Left lobe of liver (tissue), 2 donors: ENCODE measurements at places on chromosomes 7 and 10. TPM values are rescaled to one million over a fixed set of nuclear protein-coding genes. Genes with fewer than 3 reads are reported as not detected.

- DNase-seq: no peak
Observed at GRCh38 chr10:124824507-124824906, 22.9 kb downstream of the ABRAXAS2 start.

DNA sequence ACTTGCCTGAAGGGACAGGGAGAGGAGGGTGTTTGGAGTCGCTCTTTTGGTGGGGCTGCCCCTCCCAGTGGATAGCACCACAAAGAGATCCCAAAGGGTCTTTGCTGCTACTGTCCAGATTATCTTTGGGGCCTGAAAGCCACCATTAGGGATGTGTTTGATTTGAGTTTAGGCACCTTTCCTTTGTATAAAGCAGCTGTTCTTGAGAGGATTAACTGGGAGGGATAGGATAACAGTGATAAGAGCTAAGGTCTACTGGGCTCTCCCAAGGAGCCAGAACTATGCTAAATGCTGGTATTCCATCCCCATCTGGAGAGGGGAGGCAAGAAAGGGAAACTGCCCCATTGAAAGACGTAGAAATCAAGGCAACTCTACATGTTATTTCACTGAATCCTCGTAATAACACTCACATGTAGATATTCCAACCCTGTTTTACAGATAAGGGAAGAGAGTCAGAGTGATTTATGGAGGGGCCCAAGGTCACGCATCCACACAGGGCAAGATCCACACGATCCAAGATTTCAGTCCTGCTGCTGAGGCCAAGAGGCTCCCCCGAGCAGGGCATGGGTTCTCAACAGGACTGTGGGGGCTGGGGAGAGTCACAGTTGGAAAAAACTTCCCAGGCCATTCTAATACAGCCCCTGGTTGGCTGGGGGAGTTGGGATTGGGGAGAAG, 11.1 kb upstream of the TCF7L2 start:
- no peak for DNase-seq

DNA sequence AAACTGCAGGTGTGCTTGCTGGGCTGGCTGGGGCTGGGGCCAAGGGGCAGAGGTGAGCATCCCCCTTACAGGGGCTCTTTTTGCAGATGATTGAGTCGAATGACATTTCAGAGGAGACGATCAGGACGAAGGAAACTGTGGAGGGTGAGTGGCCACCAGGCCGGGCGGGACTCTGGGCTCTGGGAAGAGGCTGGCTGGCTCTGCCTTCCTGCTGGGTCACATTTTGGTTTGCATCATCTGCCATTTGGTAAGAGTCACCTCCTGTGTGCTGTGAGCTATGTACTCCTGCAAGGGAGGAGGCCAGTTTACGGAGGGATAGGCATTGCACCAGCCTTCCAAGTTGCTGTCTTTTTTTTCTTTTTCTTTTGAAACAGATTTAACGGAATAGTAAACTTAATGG, 73.0 kb upstream of the GTF2IRD1 start:
- peak; percentile 85 for DNase-seq

- DNase-seq: no peak
Observed at GRCh38 chr10:19043431-19043830, 5.2 kb upstream of the MALRD1 start.

DNA sequence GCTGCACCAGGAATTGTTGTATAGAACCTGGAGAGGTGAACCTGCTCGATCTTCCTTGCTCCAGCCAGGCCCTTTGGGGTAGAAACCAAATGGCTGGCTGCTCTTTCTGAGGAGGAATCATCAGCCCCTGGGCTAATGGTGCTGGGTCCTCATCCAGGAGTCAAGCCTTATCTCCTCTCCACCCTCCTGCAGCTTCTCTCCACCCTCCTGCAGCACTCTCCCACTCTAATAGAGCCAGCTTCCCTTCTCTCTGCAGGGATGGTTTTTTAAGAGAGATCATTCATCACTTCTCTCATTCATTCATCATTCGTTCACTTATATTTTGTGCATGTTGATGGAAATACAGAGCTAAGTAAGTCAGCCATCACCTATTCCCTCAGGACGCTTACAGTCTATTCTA, 103.5 kb downstream of the XPNPEP1 start:
- no peak for DNase-seq

- DNase-seq: no peak
Observed at GRCh38 chr7:117084286-117084685, 131.0 kb downstream of the ST7 start.

GRCh38 chr7:122869260-122869659, 17.0 kb downstream of the CADPS2 start:
- no peak for DNase-seq

DNA sequence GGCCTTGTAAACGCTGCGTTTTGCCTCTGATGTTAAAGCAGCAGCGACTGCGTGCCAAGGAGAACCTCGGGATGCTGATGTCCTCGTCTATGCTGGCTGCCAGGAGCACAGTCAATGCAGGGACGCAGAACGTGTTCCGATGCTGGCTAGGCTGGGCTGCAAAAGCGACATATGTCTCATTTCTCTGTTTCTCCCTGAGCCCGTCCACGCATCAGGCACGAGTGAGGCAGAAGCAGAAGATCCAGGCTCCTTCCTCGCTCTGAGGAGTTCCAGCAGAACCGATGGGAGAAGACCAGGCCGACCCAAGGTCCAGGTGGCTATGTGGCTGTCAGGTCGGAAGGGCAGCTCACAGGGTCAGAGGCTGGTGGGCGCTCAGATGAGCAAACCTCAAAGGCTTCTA, 3.7 kb upstream of the FOXL3 start:
- no peak for DNase-seq

- DNase-seq: no peak
Observed at GRCh38 chr10:121959671-121960070, 15.3 kb downstream of the NSMCE4A start.

GRCh38 chr7:107622894-107623293, 37.7 kb upstream of the SLC26A4 start:
- no peak for DNase-seq

GRCh38 chr10:121240556-121240955, 357.7 kb downstream of the FGFR2 start:
- no peak for DNase-seq

DNA sequence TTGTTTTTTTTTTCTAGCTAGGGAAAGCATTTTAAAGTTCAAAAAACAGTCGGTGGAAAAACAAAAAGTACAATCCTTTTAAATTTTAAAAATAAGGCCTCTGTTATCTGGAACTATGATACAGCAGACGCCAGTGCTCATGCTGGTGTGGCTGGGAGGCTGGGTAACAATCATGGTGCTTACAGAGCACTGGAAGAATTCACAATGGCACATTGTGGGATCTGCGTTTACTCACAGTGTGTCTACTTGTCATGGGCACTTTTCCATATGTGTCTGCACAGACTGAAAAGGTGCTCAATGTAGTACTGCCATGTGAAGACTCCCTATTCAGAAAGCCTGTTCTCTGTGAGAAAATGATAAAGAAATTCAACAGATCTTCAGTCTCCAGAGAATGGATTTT, 278.2 kb upstream of the IMMP2L start:
- no peak for DNase-seq

DNA sequence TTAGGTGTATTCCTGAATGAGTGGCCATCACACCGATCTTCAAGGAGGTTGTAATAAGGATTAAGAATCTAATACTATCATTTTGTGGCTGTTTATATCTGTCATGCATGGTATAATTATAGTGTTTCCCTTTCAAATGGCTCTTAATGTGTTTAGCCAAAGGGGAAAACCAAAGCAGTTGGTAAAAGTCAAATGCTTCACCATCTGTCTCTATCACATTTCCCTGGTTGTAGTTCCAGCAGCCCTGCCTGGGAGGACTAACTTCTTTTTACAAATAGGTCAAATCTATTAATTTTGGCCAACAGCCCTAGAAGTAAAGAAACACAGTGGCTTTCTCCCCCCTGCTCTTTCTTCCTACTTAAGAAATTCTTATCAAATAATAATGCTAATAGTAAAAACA, 56.7 kb downstream of the ZNF365 start:
- DNase-seq: no peak

DNA sequence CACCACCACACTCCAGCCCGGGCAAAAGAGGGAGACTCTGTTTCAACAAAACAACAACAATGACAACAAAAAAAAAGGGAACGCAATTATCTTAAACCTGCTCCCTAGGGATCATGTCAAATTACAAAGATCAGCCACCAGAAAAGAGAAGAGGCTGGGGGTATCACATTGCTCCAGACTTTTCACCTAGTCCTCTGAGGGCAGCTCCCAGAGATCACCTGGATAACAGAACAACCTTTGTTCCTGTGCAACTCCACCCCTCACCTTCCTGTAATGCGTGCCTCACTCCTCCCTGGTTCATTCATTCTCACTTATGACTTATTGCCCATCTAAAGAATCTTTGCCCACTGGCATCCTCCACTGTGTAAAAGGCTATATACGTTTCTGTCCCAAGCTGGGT, 31.8 kb downstream of the SVOPL start:
- DNase-seq: no peak

GRCh38 chr7:130886438-130887135, 152.6 kb upstream of the KLF14 start:
- no peak for DNase-seq

DNA sequence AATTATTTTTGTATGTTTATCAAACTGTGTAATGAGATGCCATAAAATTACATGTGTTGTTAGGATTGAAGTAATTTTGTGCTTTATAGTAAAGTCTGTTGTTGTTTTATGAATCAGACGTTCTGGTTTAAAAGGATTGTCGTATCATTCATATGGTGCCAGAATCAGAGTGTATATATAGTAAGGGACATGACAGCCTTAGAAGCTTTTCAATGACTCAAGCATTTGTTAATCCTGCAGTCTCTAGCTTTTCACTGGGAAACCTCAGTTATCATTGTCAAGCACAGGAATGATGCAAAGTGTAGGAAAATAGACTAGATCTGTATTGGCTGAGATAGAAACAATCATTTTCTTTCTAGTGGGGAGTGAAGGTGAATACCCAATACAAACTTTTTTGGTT, 57.5 kb downstream of the TRRAP start:
- no peak for DNase-seq

GRCh38 chr10:88853155-88853881, 1.7 kb upstream of the ANKRD22 start:
- DNase-seq: no peak

AGMO gene
- 33.0 TPM for total RNA-seq

FBXL13 gene
- total RNA-seq: 0.18 TPM

NME8 gene
- not detected for total RNA-seq

FGFBP3 gene
- total RNA-seq: 0.33 TPM

ANKRD7 gene
- not detected for total RNA-seq

SPDYE9 gene
- not detected for total RNA-seq

SLC39A12 gene
- 0.08 TPM for total RNA-seq
